ENCODE measurements at places on chromosomes 7 and 10.

- DNase-seq = no peak
Measured at GRCh38 chr7:78691584-78691983, 761.9 kb downstream of the MAGI2 start.

- no peak for DNase-seq
Measured at GRCh38 chr7:997404-998395, 14.7 kb downstream of the CYP2W1 start.

- no peak for DNase-seq
Measured at GRCh38 chr10:753530-753929, 64.1 kb upstream of the DIP2C start.

DNA sequence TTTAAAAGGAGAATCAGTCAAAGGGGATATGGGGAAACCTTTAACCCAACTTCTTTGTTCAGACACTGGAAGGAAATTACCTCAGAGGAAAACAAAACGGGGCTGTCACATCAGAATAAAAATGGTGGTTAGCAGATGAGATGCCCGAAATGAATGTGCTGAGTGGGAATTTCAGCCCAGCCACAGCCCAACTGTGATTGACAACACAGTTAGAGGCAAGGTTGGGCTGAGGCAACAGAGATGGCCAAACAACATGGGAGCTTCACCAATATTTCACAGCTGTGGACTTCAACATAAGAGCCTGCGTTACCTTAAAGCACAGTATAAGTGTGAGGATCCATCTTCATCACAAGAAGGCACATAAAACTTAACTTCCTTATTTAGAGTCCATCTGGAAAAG, 133.5 kb upstream of the PTPRZ1 start:
- no peak for DNase-seq

GRCh38 chr7:15853832-15854470, 167.5 kb upstream of the MEOX2 start:
- DNase-seq = no peak

DNA sequence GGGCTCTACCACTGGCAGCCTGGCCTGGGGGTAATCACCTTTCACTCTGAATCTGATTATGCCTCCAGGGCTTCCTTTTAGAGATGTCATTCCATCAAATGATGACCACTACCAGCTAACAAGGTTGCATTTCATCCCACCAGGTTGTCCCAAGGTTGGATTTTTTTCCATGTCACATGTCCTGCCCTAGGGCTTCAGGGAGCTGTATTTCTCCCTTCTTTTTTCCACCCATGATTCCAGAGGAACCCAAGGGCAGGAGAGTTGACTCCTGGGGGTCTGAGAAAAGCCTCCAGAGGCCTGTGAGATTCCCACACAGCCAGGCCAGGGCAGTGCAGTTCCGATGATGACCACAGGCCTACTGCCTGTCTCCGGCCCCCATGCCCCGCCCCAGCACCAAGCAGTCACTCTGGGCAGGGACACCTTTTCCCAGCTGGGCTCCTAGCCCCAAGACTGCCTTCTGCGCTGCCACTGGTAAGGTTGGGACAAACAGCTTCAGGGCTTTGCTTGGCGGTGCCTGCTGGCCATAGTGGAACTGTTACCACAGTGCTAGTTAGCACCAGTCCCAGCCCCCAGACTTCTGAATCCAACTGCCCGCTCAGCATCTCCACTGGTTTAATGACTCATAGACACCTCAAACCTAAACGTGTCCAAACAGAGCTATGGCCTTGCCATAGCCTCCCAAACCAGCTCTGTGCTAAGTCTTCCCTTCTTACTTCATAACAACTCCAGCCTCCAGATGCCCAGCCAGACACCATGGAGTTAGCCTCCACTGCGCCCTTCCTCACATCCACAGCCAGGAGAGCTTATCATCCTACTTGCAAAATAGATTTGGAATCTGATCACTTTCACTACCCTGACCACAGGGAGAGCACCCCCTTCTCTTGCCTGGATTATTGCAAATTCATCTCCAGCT, 133.7 kb downstream of the ARHGAP22 start:
- no peak for DNase-seq

DNA sequence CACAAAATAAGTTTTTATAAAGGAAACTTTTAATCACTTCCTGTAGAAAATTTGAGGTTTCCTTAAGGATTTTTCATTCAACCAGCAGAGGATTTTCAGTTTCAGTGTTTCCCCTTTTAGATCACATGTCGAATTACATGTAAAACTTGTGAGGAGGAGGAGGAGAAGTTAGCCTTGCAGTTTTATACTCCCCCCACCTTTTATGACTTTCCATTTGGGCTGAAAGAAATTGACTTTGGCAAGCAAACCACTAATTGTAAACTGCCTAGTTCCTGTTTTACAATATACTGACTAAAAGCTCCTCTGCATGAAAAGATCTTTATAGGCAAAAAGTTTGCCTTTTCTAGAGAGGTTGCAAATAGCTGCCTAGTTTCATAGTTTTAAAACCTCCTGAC, 3.0 kb downstream of the BAMBI start:
- no peak for DNase-seq

DNA sequence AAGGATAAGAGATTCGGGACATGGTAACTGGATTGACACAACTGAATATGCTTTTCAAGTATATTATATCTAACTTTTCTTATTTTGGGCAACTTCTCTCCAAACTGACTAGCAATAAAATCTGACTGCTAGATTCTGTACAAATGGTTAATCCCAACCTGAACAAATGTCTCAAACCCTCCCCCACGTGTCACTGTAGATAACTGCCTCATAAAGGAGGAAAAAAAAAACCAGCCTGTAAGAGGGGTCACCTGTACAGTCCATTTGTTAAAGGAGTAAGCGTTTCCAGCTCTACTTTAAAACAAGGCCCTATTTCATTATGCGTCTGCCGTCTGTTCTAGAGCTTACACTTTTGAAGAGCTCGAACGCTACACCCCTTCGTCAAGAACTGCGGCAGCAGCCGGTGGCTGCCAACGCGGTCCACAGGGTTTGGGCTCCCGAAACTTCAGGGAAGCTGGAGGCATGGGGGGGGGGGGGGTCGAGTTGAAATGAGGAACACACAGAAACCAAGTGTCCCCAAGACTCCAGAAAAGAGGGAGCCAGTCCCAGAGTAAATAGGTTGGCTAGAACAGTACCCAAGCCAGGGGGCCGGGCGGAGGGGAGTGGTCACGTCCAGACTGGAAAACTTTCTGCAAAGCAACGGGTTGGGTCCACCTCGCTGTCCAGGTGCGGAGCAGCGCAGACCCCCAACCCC, 492 bp downstream of the COG5 start:
- DNase-seq = no peak

DNA sequence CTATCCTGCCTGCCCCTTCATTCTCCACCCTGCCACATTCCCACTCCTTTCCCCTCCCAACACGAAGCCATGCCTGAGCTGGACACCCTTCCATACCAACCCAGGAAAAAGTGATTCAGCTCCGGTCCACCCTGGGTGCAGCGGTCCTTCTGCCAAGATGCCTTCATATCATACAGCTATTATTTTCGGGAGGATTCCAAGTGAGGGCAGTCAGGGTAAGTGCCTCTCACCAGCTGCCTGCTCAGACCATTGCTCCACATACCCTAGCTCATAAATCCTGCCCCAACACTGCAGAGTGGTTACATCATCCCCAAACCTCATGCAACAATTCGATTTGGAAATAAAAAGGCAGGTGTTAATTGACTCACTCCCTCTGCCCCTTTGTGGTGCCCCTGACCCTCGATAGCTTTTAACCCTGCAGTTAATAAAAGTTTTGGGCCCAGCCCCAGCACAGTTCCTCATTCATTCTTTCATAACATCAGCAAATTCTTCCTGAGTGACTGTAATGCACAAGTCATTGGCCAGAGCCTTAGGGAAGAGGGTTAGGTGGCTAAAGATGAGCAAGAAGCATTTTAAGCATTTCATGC, 42.6 kb downstream of the ZNF503 start:
- DNase-seq = no peak

GRCh38 chr7:77326131-77326530, 90.0 kb downstream of the GSAP start:
- DNase-seq = no peak

DNA sequence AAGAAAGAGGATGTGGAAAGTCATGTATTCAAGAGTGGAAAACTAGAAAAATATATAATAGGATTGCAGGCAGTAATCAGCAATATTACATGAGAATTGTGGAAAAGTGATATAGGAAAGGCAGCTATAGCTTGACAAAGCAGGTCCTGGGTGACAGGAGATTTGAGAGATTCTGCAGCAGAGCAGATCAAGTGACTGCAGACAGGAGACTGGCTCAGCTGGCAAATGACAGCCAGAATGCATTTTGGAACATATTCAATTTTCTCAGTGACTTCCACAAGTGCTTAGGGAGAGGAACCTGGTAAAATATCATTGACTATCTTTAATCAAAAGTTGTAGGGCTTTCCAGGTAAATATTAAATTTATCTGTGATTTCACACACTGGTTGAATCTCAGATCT, 260.5 kb upstream of the CACNA2D1 start:
- DNase-seq = no peak

GRCh38 chr7:10239695-10240345, 733.9 kb upstream of the PHF14 start:
- no peak for DNase-seq

DNA sequence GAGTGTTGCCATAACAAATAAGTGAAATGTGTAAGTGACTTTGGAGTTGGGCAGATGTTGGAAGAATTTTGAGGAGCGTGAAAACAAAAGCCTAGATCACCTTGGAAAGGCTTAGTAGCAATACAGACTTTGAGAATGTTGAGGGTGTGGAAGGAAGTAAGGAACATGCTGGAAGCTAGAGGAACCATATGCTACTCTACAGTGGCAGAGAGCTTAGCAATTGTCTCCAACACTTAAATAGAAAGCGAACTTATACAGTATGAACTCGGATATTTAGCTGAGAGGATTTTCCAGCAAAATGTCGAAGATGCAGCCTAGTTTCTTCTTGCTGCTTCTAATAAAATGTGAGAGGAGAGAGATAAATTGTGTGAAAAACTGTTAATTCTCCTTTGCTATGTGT, 271.2 kb downstream of the ADRA2A start:
- no peak for DNase-seq

DNA sequence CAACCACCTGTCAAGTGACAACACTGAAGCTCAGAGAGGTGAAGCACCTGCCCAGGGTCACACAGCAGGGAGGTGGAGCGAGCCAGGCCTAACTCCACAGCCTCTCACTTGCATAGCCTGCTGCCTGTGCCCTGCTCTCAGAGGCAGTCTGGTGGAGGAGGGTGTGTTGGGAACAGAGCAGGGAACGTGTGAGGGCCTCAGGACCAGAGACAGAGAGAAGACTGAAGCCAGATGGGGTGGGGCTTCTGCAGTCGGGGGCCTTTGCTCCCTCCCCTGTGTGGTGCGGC, 114.0 kb downstream of the PTPN20 start:
- DNase-seq = no peak

GRCh38 chr7:95396136-95397032, at the start of gene PON3:
TSS of gene PON3 (minus strand) at chr7:95396375. CDS start at chr7:95396350, 25 bp downstream.
- DNase-seq = peak; percentile 26

- no peak for DNase-seq
Measured at GRCh38 chr10:87651801-87652200, 7.9 kb upstream of the PAPSS2 start.

DNA sequence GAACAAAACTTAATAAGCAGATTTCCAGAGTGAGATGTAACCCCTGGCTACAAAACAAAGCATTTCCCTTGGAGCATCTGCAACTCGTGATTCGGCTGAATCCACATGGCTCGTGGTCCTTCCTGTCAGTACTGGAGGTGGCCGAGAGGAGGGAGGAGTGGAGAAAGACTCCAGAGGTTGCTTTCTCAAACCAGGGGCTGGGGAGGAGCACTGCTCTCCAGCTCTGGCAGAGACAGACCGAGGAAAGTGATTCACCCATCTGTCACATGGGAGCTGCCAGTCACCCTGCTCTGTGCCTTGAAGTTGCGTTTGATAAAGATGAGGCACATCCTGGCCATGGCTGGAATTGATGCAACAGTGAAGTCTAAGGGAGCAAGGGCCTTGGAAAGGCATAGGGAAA, 72.7 kb downstream of the COL13A1 start:
- no peak for DNase-seq

Measured in GM20000 (cell line).